HFFc6 (cell line): ENCODE measurements at places on chromosomes 6 and 20.

DNA sequence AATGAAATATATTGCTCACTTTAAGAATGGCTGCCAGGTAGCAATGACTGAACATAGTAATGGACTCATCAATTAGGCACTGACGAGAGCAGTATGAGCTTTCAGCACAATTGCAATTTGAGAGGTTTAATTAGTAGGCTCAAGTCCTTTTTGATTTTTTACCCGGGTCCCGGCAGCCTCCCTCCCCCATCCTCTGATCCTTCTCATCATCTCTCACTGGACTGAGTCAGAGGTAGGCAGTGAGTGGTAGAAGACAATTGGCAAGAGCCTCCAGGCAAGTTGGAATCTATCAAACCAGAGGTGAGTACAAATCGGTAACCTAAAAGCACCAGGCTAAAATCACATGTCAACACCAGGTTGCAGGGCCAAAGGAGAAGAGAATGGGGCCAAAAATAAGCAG lies 107.9 kb downstream of the DCDC2 start:
- no peak for DNase-seq

GRCh38 chr6:29753309-29753644 lies 30.0 kb downstream of the HLA-F start:
- no peak for DNase-seq

DNA sequence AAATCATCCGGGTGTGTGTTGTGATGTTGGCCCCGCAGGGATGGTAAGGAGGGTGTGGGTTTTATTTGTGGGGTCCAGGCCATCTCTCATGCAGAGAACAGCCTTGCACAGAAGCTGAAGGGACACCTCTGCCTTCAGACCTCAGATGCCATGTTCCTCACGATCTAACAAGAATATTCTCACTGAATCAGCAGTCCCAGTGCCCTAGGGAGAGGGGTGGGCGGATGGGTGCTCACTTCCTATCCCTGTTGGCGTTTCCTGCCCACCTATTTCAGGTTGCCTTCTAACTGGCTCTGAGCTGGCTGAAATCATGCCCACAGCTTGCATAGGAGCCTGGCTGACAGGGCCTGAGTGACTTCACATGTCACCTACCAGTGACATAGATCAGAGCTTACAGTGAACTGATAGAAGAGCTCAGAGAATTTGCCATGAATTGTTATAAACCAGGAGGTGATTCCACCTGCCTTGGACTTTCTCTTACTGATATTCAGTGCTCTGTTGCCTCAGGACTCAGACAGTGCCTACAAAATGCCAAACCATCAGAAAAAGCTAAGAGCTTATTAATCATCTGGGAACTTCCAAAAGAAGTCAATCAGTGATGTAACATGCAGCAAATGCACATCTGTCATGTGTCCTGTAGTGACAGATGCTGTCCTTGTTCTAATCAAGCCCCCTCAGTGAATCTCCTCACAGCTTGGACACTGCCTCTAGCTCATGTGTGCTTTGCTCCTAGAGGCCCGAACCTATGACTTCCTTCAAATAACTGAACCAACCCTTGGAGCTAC lies 285.8 kb upstream of the PRND start:
- DNase-seq = no peak

DNA sequence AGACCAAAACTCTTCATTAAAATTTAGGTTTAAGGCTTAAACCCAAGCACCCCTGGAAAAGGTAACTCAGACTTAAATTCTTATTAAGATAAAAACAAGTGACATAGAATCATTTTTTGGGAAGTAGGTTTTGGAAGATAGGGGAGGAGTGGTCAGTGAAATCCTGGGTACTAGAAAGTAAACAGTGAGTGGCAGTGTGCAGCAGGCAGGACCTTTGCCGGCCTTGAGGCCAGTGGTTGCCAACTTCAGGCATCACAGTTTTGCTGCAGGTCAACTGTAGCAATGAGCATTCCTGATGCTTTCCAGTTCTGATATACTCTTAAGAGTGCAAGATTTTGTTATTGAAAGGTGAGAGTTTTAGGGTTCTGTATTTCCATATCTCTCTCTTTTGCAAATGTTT lies 69.3 kb upstream of the SUPT3H start:
- DNase-seq = no peak

- DNase-seq = no peak
These were observed 44.1 kb downstream of the ELOVL2 start for GRCh38 chr6:10999994-11000393.

- DNase-seq = no peak
These were observed 566.5 kb upstream of the IRAK1BP1 start for GRCh38 chr6:78300885-78301284.

- DNase-seq = no peak
These were observed 8.8 kb downstream of the SLC35F1 start for GRCh38 chr6:117915846-117916245.

DNA sequence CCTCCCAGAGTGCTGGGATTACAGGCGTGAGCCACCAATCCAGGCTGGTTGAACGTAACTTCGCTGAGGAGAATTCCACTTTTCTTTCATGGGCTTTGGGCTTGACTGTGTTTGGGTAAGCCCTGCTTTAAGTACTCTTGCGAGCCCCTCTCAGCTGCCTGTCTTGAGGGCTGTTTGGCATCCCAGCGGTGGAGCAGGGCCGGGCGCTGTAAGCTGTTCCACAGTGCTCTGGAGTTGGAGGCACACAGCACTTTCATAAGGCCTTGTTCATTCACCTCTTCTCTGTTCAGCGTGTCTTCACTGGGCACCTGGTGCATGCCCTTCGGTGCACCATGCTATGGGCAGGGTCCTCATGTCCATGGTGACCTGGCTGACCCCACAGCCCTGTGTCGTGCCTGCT lies 21.6 kb downstream of the PNLDC1 start:
- DNase-seq = no peak

- no peak for DNase-seq
These were observed 25.7 kb downstream of the DST start for GRCh38 chr6:56616967-56617366.

GRCh38 chr6:119241111-119241465 lies 108.5 kb downstream of the MAN1A1 start:
- no peak for DNase-seq

GRCh38 chr6:37251211-37251780 lies 6.3 kb upstream of the TBC1D22B start:
- peak; percentile 39 for DNase-seq

- no peak for DNase-seq
These were observed at the start of gene CST2 for GRCh38 chr20:23826541-23827021. CST2 (minus strand) TSS chr20:23826729; CDS start chr20:23826660, 69 bp downstream.

GRCh38 chr6:131780600-131780999 lies 27.2 kb upstream of the ENPP1 start:
- DNase-seq = no peak

DNA sequence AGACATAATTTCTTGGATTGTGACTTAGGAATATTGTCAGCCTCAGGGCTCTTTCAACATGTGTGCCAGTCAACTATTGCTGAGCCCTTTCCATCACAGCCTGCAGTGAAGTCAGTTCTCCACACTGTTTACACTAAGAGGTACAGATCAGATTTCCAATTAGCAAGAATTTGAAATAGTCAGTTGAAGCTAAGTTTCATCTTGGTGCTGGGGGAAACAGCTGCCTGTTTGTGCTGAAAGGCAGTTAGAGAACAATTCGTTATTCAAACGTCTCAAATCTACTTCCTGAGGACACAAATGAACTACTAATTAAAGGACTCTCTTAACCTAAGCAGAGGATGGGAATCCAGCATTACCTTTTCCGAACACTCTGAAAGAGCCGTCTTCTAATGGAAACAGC lies 25.9 kb downstream of the ADGRF1 start:
- no peak for DNase-seq

DNA sequence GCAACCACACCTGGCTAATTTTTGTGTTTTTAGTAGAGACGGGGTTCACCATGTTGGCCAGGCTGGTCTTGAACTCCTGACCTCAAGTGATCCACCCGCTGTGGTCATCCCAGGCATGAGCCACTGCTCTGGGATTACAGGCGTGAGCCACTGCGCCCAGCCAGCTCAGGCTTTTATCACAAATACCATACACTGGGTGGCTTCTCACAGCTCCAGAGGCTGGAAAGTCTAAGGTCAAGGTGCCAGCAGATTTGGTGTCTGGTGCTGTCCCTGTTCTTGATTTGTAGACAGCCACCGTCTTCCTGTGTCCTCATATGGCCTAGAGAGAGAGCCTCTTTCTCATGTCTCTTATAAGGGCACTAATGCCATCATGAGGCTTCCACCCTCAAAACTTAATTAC lies 25.9 kb downstream of the SHLD1 start:
- DNase-seq = no peak

GRCh38 chr6:124546601-124547000 lies 415.6 kb upstream of the RNF217 start:
- no peak for DNase-seq

- no peak for DNase-seq
These were observed 155.0 kb downstream of the GJA10 start for GRCh38 chr6:90049295-90049694.

- peak; percentile 39 for DNase-seq
These were observed 29.0 kb downstream of the HNF4A start for GRCh38 chr20:44384423-44385027.

DNA sequence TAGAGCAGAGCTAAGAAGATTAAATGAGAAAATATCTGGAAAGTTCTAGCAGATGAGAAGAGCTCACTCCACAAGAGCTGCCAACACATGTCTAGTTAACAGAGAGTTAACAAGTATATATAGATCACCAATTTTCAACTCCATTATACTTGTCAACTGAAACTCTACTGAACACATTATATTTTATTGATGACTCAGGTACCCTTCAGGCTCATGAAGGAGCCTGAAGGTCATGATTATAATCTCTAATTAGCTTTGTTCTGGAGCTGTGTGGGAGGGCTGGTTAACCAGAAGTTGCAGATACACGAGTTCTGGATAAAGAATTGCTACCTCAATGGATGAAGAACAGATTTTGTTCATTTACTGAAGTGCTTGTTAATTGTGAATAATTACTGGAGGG lies 42.1 kb upstream of the PTPRT start:
- DNase-seq = no peak

DNA sequence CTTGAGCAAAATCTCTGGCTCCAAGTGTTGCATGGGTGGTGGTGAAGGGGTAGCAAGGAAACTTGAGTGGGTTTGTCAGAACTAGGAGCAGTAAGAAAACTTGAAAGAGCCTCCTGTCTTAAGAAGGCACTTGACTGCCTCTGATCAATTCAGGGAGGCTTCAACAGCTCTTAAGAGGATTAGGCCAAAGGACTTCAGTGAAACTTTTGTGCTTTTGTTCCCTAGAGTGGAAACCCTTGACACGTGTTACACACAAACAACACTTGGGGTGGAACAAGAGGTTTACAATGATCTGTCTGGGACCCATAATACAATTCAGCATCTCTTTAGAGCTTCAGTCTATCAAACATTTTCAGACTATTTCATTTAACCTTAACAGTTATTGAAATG lies 80.1 kb upstream of the ARMC2 start:
- DNase-seq = no peak

DNA sequence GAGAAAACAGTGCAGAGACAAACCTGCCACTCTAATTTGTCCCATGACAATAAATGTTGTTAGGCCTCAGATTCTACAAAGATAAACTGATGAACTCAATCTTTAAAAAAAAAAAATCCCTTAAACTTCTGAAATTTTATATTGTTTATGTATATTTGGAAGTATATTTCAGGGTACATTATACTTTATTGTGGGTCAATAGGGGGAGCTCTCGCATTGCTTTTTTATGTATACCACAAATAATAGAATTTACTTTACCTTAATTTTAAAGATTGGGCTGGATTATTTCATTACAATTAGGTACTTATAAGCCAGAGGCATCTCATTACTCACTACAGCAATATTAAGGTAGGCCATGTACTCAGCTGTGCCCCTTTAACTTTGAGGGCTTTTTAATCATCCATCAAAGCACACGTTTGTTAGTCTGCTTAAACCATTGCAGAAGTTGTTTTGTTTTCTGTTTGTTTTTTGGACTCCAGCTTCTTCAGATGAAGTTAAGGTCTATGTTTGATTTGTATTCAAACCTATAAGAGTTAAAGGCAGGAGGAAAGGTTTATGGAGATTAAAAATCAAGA lies 56.3 kb upstream of the EYA4 start:
- DNase-seq = no peak

DNA sequence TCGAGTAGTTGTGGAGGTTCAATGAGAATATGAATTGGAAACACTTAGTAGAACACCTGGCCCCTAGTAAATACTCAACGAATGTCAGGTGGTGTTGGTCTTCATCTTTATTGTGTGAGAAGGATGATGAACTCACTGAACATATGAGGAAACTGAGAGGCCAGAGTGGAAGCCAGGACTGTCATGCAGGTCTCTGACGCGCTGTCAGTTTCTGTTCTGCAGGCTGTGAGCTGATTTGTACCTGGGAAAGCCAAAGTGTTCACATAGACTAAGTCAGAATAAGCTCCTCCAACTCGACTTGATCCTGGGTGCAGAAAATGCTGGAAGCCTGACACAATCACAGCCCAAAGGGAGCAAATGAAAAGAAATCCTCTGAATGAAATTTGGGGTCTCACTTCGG lies 222.2 kb downstream of the LY86 start:
- no peak for DNase-seq

DNA sequence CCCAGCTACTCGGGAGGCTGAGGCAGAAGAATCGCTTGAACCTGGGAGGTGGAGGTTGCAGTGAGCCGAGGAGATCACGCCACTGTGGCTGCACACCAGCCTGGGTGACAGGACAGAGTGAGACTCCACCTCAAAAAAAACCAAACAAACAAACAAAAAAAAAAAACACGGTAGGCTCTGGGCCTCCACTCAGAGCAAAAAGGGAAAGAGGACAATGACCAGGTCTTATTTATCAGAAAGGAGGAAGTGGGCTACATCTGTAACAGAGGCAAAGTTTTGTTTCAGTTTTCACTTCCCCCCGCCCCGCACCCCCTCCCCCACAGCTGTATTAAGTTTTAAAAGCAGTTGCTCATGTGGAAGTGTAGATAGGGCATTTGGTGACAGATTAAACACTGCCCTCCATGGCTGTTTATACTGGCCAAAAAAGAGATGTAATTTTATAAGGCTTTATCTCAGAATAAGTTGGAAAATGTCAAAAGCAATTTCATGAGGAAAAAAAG lies 114.6 kb downstream of the RCAN2 start:
- DNase-seq = no peak

DNA sequence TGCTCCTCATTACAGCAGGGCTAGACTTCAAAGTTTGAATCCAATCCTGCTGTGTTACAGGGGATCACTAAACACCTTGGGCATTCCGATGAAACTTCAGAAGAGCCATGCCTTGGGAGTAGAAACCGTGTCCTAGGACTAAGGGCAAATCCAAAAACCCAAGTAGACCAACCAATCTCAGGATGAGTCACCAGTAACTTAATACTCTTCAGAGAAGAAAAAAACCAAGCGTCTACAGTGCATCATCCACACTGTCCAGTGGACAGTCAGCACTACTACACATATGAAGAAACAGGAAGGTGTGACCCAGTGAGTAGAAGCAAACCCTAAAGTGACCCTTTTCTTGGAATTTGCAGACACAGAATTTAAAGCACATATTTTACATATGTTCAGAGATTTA lies 39.5 kb upstream of the VAPB start:
- peak; percentile 78 for DNase-seq
